ENCODE measurements at places on chromosomes 5 and 9.

DNA sequence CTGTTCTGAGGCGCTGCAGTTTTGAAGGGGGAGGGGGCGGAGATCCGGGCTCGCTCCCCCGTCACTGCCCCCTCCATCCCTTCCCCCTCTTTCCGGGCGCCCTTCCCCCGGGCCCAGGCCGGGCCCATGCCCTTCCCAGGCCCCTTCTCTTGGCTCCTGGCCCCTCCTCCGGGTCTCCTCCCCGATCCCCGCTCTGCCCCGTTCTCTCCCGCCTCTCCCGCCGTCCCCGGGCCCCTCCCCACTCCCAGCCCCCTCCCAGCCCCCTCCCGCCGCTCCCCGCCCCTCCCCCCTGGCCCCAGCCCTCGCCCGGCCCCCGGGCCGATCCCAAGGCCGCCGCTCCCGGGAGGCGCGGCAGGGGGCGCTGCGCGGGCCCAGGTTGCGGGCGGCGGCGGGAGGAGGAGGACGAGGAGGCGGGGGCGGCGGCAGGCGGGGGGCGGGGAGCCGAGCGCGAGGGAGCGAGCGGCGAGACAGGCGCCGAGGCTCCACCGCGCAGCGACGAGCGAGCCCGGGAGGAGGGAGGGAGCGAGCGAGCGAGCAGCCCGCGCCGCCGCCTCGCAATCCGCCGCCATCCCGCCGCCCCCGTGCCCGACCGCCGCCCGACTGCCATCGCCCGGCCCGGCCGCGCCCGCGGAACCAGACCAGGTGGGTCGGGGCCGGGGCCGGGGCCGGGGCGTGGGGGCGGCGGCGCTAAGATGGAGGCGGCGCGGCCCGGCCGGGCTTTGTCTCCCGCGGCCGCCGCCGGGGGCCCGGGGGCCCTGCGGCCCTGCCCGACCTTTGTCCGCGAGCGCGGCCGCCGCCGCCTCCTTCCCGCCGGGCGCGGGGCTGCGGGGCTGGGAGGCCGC lies at the start of gene PRRC2B:
Gene PRRC2B (plus strand): TSS at position 465 of the 842 bp plus-strand sequence. CDS start 36,059 bp downstream, outside the sequence.
- DNase-seq: peak; percentile 93

DNA sequence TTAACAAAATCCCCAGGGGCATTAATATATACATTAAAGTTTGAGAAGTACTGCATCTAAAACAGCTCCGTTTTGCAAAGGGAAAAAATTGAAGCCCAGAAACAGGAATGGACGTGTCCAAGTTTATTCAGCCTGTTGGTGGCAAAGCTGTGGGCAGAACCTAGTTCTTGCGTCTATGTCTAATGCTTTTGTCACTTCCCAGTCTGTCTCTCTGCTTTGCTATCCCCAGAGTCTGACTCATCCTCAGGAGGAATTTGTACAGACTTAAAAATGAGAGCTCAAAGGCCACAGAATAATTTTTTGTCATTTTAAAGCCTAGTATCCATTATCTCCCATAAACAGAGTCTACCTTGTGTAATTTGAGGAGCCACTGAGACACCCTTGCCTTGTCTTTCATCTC lies 330.9 kb upstream of the GRIA1 start:
- no peak for DNase-seq

DNA sequence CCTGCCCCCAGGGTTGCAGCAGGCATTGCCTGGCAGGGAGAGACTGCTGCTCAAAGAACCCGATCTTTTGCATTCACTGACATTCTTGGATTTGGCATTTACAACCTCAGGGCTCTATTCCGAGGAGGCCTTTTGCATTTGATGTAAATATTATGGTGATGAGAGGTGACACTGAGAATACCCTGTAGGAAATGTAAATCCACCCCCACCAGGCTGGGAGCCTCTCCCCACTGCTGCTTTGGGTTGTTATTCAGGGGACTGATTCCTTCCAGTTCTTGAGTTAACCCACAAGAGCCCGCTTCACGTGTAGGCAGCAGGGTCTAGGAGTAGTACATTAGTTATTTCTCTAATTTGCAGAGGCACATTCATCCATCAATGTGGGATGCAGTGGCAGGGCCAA lies 55.5 kb upstream of the ARAP3 start:
- no peak for DNase-seq

DNA sequence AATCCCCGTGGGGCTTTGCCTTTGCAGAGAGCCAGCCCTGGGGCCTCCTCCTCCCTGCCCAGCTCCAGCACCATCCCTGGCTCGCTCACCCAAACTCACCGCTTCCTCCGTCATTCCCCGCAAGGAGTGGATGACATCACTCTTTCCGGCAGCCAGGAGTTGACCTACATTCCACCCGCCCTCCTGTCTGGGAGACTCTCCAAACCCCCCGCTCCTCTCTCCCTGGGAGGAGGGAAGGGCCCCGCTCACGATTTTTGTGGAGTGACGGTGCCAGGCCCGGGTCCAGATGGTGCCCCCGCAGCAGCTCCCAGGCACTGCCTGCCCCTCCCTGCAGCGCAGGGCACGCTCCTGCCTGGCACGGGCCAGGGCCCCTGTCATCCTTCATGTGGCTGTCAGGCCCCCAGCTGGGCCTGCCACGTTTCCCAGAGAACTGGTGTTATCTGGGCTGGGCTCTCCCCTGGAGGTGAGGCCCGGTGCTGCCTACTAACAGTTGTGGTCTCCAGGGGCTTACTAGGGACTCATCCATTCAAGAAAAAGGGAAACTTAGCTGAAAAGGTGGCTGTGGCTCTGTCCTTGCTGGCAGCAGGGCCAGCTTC lies 52.3 kb downstream of the NTNG2 start:
- peak; percentile 90 for DNase-seq

GRCh38 chr9:81652058-81652687 lies 37.2 kb downstream of the TLE1 start:
- no peak for DNase-seq

DNA sequence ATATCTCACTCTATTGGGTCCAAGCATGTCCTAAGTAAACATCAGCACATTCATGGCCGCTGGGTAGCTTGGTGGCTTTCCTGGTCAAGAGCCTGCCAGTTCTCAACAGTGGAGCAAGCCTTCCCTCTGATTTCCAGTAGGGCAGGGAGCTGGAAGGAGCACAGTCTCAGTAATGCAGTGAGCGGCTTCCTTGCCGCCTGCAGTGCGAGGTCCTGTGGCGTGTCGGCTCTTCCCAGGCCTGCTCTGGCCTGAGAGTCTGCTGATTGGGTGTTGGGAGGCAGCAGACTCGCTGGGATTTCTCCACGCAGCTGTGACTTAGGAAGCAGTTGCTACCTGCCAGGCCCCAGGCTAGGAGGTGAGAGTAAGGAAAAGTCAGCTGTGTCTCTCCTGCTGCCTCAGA lies 51.3 kb downstream of the SPTAN1 start:
- DNase-seq: no peak

GRCh38 chr9:35395076-35395705 lies 94.7 kb upstream of the RUSC2 start:
- DNase-seq: no peak

DNA sequence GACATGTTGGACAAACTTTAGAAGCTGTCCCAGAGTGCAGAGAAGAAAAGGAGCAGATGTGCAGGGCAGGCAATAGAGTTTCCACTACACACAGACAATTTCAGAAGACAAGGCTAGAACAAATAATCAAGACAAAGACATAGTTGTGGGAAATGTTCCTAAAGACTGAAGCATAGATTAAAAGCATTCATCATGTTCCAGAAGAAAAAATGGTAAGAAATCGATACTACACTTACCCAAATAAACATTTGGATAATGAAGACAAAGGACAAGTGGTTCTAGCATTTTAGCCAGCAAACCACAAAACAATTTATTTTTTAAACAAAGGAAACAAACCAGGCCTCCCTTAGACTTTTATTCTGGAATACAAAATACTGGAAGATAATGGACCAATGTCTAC lies 97.9 kb downstream of the FSTL4 start:
- DNase-seq: no peak

DNA sequence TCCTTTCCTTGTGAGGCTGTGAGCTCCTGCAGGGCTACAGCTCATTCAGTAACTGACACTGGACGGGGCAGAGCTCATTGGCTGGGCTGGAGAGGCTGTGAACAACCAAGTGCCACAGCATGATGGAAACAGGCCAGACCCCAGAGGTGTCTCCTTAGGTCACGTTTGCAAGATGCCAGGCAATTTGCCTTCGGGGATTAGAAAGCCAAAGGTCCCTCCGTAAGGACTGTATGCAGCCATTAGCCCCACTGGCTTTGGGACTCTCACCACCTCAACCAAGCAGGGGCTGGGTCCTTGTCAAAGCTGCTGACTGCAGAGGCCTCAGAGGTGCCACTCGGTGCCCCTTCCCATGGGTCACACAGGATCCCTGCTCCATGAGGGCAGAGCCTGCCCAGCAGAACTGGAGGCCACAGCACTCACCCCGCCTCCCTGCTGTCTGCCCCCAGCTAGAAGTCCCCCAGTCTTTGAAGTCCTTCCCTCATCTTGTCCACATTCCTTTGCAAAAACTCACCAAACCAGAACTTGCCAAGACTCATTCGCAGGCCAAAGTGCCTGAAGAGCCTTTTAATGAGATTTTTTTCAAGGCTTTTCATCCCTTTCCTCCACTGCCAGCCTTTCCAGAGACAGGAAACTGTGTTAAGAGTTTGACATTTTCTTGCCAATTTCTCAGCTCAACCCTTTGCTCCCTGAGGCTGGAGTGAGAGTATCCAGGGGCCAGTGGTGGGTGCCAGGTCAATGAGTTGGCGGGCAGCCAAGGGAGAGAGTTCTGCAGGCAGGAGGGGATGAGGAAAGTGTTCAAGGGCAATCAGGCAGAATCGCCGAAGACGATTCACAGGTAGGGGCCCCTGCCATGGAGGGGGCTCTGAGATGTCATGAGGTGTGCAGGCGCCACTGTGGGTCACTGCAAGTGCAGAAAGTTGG lies 39.7 kb upstream of the SLC25A51 start:
- DNase-seq: peak; percentile 77

- DNase-seq: no peak
These were observed 145.7 kb downstream of the EBF1 start for GRCh38 chr5:158953929-158954534.

DNA sequence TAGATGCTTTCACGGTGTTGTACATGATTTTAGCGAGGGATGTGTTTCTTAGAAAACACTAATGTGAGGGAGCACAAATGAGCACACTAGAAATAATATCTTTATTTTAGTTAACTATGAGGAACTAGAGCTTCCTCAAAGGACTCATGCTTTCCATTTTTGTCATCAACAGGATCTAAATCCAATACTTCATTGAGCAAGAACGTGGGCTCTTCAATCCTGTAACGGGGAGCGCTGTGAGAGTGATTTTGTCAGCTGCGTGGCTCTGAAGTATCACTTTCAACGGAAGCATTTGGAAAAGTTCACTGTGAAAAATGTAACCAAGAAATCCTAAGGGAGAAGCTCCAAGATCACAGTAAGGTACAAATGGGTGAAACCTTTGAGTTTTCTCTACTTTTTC lies 93.2 kb downstream of the LIX1 start:
- DNase-seq: no peak

DNA sequence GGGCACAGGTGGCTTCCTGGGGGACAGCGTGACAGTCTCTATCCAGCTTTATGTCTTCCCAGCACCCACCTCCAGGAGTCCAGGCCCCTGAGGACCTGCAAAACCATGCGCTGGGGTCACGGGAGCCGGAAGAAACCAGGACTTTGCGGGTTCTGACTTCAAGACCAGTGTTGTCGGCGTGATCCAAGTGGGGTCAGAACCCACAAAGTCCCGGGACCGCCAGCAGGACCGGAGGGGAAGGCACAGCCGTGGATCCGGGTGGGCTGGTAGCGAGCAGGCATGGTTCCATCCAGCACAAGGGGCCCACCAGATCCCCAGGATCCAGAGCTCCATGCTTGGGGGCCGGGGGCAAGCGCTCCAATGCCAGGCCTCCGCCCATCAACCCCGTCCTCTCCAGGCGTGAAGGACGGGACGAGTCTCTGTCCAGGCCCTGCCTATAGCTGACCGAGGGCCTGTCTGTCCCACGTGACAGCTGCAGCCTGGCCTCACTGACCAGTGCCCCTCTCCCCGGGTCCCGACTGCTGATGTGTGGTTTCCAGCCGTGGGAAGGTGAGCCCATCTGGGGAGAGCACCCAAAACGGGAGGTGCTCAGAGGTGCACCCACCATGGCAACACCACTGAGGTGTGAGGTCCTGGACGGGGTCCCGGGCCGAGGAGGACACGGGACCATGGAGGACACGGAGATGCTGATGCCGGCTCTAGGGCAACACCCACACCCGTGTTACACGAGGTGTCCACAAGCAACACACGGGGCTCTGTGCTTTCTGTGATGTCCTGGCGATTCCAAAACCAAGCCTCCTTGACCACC lies 48.9 kb downstream of the SLC12A7 start:
- no peak for DNase-seq

DNA sequence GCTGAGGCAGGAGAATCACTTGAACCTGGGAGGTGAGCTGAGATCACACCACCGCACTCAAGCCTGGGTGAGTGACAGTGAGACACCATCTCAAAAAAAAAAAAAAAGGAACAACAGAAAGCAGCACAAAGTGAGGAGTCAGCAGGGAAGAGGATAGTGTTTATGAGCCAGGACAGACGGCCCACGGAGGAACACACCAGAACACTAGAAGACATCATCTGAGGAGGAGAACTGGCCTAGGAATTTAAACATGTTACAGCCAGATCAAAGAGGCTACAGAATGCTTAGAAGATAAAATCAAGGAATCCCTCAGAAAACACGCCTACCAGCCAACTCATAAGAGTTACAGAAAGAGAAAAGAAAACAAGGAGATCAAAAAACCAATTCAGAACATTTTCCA lies 12.2 kb downstream of the UBAC1 start:
- no peak for DNase-seq

GRCh38 chr5:132674671-132675506 lies 1.1 kb downstream of the IL4 start:
- DNase-seq: no peak

DNA sequence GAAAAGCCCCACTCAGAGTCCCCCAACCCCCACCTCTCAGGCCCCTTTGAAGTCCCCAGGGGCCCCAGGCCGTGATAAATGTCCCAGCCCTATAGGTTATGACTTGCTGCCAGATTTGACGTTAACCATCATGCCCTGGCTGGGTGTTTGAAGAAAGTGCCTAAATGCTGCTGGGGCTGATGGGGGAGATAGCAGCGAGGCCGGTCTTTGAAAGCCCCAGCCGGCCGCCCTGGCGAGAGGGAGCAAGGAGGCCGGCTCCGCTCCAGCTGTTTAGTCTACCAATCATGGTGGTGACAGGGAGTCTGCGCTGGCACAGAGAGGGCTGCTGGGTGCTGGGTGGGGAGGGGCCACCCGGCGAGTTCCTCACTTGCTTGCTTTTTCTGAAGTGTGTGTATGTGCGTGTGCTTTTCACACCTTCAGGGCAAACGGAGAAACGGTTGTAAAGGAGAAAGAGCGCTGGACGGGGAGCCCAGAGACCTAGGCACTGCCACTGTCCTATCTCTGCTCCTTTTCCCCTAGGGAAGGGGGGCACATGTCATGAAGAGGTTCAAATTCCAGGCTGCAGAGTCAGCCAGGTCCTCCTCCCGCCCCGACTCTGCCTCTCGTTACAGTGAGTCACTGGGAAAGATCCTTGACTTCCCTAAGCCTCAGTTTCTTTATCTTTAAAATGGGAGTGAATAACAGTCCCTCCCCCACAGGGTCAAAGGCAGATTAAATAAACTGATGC lies 126.1 kb upstream of the HAND1 start:
- peak; percentile 27 for DNase-seq
